ENCODE measurements at places on chromosomes 2 and 18.
A peak's percentile ranks its signal among the peaks of the same experiment; 100 is the strongest.

DNA sequence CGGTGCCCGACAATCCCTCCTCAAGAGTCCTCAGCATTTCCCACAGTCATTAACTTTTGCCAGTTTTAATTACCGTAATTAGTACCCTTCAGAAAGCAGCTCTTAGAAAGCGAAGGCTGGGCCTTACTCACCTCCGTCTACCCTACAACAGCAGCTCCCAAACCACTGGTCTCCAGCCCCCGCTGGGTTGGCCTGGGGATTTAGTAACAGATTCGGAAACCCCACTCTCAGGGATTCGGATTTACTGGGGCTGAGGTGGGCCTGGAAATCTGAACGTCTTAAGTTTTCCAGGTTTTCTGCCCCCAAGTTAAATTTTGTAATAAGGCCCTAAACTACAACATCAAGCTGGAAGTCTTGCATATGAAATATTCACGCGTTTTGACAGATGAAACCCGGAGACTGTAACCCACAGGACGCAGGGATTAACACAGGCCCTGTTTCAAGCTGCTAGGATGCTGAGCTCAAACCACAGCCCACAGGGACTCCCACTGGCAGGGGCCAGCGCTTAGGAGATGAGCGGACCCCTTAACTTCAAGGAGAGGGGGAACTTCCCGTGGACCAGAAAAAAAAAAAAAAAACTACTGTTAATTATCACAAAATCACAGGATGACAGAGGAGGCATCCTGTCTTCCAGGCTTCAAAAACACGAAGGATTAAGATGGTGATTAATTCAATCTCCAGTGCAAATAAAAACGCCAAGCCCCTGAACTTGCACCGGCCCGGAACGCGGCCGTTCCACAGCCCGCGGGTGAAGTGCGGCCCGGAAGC, 985 bp downstream of the ILKAP start:
- peak; percentile 6 for DNase-seq

- no peak for DNase-seq
Observed at GRCh38 chr2:149006883-149007543, 31.5 kb upstream of the LYPD6B start.

GRCh38 chr2:29110916-29111535, 4.2 kb upstream of the CLIP4 start:
- DNase-seq, result no peak

DNA sequence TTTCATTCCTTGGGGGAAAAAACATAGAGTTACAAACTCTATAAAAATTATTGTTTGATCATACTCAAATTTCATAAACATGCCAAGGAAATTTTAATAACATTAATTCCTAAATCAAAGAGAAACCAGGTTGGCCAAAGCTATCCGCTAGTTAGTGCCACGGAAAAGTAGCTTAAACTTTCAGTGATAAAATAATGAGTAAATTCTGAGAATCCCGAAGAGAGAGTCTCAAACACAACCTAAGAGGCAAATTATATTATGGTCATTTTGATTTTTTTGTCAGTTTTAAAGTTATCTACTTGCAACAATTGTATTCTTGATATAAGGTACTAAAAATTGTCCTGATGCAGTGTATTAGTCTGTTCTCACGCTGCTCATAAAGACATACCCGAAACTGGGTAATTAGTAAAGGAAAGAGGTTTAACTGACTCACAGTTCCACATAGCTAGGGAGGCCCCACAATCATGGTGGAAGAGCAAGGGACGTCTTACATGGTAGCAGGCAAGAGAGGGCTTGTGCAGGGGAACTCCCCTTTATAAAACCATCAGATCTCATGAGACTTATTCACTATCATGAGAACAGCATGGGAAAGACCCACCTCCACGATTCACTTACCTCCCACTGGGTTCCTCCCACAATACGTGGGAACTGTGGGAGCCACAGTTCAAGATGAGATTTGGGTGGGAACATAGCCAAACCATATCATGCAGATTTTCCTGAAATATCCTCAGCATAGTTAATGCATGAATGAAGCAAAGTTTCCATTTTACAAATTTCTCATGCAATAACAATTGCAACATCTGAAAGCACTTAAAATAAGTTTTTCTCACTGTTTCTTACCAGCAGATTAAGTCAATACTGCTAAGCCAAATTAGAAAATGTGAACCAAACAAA, 205.9 kb upstream of the STK17B start:
- no peak for DNase-seq

DNA sequence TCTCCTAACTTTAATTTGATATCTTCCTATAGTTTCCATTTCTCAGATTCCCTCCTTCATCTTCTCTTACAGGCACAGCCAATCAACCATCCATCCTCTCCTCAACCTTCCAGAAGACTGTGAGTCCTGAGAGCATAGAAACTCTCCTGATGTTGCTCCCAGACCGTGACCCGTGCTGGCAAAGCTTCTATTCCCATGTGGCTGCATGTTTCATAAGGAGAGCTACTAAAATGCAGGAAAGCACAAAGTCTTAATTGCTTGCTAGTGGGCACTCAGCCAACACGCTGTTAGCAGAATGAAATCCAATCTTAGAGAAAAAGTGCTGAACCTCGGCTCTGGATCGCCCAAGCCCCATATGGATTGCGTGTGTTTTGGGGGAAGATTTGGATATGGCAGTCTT, 1244.7 kb upstream of the ZEB2 start:
- no peak for DNase-seq

DNA sequence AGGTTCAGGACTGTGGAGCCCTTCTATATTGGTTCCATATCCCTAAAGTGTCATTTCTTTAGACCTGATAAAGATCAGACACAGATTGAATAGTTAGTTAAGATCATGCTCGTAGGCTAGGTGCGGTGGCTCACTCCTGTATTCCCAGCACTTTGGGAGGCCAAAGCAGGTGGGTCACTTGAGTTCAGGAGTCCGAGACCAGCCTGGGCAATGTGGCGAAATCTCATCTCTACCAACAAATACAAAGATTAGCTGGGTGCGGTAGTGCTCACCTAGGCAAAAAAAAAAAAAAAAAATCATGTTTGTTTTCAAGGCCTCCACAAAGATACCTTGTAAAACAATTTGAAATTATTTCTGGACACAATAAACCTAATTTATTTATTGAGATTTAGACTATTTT, 4.6 kb upstream of the ANKAR start:
- DNase-seq, result no peak

- peak; percentile 15 for DNase-seq
Observed at GRCh38 chr18:43279015-43279744, 1.9 kb upstream of the SYT4 start.

DNA sequence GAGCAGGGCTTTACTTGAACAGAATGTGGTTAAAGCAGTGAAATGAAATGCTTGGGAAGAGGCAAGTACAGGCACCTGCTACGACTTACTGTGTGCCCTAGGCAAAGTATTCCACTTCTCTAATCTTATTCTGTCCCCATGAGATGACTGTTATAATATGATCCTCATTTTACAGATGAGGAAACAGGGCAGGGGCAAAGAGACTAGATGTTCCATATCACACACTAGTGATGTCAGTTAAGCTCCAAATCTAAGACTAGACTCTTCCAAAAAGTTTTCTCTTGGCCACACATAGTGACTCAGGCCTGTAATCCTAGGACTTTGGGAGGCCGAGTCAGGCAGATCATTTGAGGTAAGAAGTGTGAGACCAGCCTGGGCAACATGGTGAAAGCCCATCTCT, 235.0 kb downstream of the SETBP1 start:
- DNase-seq, result no peak

DNA sequence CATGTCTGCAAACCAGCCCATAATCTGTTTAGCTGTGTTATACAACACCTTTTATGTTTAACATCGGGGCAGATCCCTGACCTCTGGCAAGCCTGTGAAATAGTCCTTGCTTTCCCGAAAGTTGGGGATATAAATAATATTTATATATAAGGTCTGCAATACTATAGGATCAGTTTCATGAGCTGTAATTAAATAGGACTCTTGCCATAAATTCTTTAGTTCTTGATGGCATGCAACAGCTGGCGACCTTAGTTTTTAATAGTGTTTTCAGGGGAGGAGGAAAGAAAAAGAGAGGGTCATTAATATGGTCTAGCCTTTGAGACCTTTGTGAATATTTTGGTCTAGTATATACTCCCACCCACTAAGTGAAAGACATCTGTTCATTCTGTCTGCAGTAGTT, 166.5 kb downstream of the MTX2 start:
- no peak for DNase-seq

DNA sequence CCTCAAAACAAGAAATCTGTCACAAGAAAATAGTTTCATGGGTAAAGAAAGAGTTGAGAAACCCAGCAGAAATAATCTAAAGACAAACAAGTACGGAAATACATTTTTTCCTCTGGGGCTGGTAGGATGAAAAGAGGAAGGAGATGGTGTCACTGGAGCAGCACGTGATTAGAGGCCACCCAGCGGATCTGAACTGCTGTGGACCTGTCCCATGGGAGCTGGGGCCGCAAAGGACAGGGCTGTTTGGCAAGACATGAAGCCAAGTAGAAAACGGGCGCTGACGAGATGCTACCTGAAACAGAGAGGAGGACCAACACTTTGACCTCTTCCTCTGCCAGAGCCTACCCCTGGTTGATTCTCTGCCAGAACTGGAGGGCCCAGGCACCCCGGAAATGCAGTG, 295.4 kb upstream of the ATP5MC3 start:
- no peak for DNase-seq

- no peak for DNase-seq
Observed at GRCh38 chr2:53438100-53438499, 329.5 kb upstream of the CHAC2 start.

DNA sequence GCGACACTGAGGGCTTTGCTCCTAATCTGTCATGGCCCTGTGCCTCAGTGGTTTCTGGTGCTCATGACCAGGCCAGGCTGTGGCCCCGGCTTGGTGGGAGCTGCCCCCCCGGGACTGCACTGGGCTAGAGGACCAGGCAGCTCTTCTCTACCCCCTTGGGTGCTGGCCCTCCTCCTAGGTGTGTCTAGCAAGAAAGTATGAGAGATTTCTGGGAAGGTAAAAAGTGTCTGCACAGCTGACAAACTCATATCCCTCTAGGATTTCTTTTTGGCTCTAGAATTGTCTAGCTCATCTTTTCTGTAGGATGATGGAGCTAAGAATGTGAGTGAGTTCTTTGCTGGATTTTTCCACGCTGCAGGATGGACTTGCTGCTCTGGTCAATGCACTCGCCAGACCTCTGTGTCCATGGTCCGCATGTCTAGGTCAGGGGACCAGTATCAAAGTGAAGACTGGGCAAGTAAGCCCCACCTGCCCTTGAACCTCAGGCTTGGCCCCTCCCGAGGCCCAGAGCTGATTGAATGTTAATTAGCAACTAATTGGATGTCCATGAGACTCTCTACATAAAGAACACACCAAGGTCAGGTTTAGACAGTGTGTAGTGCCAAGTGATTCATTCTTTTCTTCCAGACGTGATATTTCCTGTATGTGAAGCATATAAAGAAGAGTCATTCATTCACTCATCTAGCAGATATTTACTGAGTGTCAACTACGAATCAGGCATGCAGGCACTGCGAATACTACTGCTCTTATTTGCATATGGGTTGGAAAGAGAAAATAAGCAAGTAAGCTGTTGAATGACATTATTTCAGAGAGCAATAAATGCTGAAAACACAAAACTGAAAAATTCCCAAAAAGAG, 15.6 kb upstream of the PSD4 start:
- DNase-seq, result no peak

GRCh38 chr2:45172760-45173392, 163.6 kb upstream of the SIX2 start:
- no peak for DNase-seq

GRCh38 chr2:100650151-100650550, 87.4 kb downstream of the PDCL3 start:
- DNase-seq, result no peak

GRCh38 chr18:13390196-13390595, 171.6 kb downstream of the LDLRAD4 start:
- DNase-seq, result no peak

- no peak for DNase-seq
Observed at GRCh38 chr18:45448871-45449270, 166.4 kb upstream of the SLC14A2 start.

- DNase-seq, result no peak
Observed at GRCh38 chr18:62066102-62066818, 120.6 kb downstream of the PIGN start.

DNA sequence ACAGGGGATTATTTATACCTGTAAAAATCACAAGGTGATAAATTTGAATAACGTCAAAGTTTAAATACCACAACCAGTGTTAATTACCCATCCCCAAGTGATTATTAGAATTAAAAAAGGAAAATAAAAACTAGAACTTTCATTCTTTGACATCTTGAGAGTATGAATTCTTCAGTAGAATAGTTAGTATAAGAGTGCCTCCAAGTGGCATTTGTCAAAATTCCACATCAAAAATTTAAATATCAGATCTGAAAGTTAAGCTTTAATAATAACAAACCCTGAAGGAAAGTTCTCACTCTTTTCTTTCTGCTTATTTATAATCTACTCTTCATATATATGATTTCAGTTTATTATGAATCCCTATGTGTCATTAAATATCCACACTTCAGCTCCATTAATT, 273.7 kb upstream of the KYNU start:
- DNase-seq, result peak; percentile 13

GRCh38 chr2:126656431-126657147, 631 bp downstream of the GYPC start:
- peak; percentile 43 for DNase-seq

GRCh38 chr18:48472610-48473009, 63.4 kb upstream of the ZBTB7C start:
- DNase-seq, result no peak

DNA sequence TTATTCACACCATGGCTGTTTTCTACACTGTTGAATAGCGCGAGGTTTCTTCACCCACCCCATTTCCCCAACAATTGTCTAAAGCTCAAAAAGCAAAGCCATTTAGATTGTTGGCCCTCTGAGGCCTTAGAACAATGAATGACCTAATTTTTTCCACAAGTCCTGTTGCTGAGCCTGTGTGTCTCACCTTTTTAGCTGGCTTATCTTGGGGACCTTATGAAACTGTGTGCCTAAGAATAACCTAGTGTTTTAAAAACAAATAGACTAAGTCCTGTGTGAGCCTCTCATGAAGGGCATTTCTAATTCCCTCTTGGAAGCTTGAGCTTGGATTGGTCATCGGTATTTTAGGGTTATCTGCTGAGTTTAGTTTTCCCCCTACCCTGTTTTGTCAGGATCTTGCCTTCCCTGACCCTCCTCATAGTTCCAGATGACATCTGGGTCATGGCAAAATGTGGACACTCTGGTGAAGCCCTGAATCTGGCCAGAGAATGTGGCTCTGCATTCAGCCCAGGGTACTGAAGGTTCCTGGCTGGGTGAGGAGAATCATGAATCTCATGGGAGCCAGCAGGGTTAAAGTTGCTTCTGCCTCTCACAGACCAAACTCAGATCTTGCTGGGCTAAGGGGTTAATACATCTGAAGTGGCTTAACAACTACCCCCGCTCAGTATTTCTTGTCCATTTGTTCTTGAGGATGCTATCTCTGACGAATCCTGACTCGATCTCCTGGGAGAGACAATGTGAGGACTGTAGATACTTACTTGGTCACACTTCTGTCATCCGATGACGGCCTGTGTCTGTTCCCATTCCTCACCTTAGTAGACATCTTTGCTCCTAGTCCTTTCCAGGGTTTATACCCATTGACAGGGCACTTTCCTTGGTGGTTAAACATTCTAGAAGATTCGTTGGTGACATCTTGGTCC, 104.2 kb upstream of the MAP4K3 start:
- no peak for DNase-seq

All from ACHN (cell line).